ENCODE measurements at places on chromosomes 12 and 14. TPM values are rescaled to one million over a fixed set of nuclear protein-coding genes. Genes with fewer than 3 reads are reported as not detected.
A peak's percentile ranks its signal among the peaks of the same experiment; 100 is the strongest.

DNA sequence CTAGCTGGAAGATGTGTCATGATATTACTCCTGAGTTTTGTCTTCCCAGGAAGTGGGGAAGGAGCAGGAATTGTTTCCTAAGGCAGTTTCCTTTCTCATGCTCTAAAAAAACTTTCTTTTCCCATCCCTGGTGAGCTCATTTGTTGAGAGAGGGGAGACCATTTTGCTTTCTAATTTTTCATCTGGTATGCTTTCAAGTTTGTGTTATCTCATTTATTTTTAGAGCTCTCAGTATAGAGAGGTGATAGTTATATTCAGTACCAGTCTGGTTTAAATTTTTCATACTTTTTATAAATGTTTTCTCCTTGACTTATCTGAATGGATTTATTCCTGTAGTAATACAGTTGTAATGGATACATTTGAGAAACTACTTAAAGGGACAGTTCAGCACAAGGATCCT is 79.6 kb downstream of the FBXW8 start:
- DNase-seq, result no peak

DNA sequence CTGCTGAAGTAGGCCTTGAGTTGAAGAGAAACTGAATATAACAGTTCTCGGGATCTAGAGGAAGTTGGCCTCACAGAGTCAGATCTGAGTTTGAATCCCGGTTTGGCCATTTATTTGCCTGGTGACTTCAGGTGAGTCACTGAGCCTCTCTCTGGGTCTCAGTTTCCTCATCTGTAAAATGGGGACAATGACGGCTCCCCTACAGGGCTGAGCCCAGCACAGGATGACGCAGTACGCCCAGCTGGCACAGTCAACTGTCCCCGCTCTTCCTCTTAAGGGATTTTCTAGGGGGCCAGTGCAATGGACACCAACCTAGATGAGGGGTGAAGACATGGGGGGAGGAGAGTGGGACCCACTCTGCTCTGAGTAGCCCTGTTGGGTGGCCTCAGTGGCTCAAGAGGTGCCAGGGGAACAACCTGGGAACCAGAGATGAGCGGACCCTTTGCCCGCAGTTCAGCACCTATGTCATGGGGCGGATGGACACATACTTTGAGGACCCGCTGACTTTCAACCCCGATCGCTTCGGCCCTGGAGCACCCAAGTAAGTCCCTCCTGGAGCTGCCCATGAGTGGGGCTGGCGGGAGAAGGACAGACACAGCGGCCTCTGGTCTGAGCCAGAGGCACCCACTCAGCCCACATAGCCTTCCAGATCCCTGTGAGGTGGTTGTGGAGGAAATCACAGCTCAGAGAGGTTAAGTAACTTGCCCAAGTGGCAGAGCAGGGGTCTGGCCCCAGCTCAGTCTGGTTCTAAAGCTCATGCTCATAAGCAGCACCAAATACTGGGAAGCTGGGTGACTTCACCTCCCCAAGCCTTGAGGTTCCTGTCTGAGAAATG is 41.1 kb downstream of the CYP46A1 start:
- DNase-seq, result no peak

GRCh38 chr12:132364348-132364902 is 35.0 kb upstream of the GALNT9 start:
- DNase-seq, result no peak

- peak; percentile 20 for DNase-seq
These were observed 51.7 kb upstream of the KICS2 start for GRCh38 chr12:64273527-64274403.

The CREBL2 gene
- total RNA-seq, result 25.1 TPM

GRCh38 chr12:11706509-11707379 is 57.3 kb downstream of the ETV6 start:
- DNase-seq, result peak; percentile 32

- DNase-seq, result peak; percentile 74
These were observed 2.4 kb upstream of the NAB2 start for GRCh38 chr12:57086493-57087009.

GRCh38 chr12:56346675-56347074 is 8.0 kb downstream of the IL23A start:
- DNase-seq, result no peak

The KRT72 gene
- not detected for total RNA-seq

The NDRG2 gene
- not detected for total RNA-seq

The KCNMB4 gene
- 4.2 TPM for total RNA-seq

DNA sequence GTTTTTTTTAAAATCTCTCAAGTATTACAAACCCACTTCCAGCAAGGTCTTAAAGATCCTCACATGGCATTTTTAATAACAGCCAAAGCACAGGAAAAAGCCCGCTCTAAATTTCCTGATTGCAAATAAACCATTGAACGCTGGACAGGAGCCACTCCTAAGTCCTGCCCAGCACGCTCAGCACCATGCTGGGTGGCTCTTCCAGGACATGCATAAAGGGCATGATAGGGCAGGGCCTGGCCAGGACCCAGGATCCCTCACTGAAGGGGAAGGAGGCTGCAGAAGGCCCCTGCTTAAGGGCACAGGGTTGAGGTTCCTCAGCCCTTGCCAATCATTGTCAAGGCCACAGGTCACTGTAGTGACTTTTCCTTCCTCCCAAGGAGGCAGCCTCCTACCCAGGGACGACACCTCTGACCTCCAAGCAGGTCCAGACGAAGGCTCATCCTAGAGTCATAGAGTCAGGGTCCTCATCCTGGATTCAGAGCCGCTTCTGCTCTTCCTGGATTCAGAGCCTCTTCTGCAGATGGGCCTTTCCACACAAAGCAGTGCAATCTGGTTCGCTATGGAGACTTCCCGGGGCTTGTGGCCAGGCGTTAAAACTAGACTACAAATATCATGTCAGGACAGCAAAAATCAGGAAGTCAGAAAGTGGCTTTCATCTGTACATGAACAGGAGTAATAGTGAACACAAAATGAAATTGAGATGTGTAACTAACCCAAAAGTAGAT is 123.8 kb downstream of the GCH1 start:
- DNase-seq, result no peak

DNA sequence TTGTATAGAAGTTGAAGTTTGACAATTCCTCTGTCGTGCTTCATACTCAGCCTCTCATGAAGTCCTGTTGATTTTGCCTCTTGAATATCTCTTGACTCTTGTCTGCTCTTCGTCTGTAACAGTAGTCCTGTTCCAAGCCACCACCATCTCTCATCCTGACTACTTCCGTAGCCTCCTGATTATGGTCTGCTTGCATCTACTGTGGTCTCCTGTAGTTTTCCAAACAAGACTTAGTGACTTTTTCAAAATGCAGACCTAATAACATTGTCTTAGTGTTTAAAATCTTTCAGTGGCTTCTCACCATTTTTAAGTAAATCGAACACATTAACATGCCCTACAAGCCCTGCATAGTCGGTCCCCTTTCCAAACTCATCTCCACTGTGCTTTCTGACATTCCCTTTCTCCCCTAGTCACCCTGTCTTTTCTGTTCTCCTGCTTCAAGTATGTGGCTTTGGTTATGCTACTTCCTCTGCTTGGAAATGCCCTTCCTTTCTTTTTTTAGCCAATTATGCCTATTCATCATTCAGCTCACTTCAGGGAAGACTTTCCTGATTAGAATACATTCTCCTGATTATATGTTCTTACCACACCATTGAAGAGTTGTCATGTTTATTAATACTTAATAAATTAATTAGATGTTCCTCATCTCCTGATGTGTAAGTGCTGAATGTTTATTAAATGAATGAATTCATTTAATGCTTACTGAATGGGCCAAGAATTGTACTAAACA is 2.0 kb downstream of the SCYL2 start:
- DNase-seq, result peak; percentile 17

GRCh38 chr12:47121146-47121545 is 41.4 kb upstream of the AMIGO2 start:
- DNase-seq, result no peak

DNA sequence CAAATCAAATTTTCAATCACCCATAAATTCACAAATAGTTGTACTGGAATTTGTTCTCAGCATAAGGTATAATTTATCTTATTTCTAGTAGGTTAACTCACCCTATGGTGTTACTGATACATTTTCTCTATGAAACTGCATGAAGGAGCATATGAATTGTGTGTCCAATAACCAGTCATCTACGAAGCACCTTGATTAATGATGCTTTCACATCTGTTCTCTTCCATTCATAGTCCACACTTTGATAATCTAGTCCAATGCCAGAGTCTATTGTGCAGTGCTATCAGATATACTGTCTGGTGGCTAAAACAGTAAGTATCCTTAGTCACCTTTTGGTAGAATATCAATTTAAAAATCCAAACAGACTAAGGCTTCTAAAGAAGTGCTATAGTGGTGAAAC is 876.0 kb downstream of the RPS29 start:
- DNase-seq, result no peak

The YEATS4 gene
- total RNA-seq, result 10.8 TPM

DNA sequence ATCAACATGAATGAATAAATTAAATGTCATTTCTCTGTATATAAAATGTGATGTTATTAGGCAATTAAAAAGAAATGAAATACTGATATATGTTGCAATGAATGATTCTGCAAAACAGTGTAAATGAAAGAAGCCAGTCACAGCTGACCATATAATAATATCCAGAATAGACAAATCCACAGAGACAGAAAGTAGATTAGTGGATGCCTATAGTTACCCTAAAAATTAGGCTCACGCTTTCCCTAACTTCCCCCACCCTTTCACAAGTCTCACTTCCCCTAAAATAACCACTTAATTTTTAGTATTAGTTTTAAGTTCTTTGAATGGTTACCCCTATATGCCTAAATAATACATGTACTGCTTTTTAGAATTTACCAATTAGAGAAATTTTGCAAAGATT is 348.9 kb upstream of the FAR2 start:
- no peak for DNase-seq

- DNase-seq, result no peak
These were observed 8.2 kb upstream of the CGRRF1 start for GRCh38 chr14:54501480-54501879.

The CARMIL3 gene
- total RNA-seq, result not detected

DNA sequence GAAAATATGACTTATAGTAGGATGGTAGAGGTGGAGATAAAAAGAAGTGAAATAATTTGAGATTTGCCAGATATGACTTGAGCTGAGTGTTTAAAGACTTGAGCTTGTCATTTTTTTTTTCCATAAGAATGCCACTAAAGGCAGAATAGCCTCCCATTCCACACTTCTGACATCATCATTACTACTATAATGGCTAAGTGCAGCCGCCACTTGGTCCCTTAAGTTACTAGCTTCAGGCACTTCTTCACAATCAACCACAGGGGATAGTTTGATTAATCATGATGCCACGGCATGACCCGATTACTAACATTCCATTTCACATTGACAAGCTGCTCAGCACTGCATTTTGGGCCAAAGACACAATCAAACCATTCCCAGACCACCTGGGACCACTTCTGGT is 127.9 kb downstream of the EFCAB11 start:
- no peak for DNase-seq

GRCh38 chr12:19223018-19223417 is 93.5 kb downstream of the PLEKHA5 start:
- no peak for DNase-seq

GRCh38 chr14:61179061-61179690 is 102.0 kb downstream of the TMEM30B start:
- peak; percentile 12 for DNase-seq

DNA sequence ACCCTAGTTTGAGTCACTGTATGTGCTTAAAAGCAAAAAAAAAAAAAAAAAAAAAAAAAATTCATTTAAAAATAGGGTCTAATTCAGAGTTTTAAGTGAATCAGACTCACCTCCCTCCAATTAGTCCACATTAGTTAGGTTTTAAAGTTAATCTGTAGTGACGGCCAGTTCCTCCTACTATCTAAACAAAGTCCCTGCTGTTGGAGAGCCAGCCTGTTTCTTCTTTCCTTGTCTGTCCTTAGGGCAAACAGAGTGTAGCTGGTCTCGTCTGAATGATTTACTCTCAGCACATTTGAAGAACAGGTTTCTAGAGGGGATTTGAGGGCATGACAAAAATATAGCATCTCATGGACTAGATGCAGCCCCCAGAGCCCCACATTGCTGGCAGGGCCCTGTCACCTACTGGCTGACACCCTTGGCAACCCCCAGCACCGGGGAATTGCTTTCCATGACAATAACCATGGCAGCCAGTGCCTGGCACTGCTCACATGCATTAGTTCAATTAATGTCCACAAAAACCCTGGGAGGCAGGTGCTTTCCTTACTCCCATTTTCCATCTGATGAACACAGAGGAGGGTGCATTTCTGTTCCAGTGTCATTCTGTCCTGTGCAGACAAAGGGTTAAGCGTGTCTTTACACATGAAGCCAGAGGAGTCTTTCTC is 138.3 kb downstream of the PLXNC1 start:
- DNase-seq, result no peak

GRCh38 chr12:53652366-53652765 is 23.5 kb downstream of the ATP5MC2 start:
- peak; percentile 51 for DNase-seq

The GUCY2C gene
- not detected for total RNA-seq

GRCh38 chr12:49987625-49988303 is 15.0 kb downstream of the AQP6 start:
- DNase-seq, result no peak

The STYK1 gene
- 0.86 TPM for total RNA-seq

The VPS37B gene
- 26.4 TPM for total RNA-seq

The USP5 gene
- 91.5 TPM for total RNA-seq

The TRIAP1 gene
- total RNA-seq, result 18.7 TPM

- DNase-seq, result no peak
These were observed 4.8 kb downstream of the RASSF9 start for GRCh38 chr12:85831327-85831990.

GRCh38 chr14:101072531-101072930 is 169.0 kb upstream of the RTL1 start:
- no peak for DNase-seq

The TTC7B gene
- 25.8 TPM for total RNA-seq

GRCh38 chr14:93319958-93320357 is 12.9 kb downstream of the BTBD7 start:
- DNase-seq, result no peak

The CPNE6 gene
- not detected for total RNA-seq

DNA sequence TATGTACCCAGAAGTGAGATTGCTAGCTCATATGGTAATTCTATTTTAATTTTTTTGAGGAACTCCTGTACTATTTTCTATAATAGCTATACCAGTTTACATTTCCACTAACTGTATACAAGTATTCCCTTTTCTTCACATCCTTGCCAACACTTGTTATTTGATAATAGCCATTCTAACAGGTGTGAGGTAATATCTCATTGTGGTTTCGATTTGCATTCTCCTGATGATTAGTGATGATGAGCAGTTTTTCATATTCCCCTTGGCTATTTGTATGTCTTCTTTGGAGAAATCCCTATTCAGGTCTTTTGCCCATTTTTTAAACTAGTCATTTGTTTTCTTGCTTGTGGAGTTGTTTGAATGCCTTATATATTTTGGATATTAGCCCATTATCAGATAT is 121.3 kb downstream of the BBS10 start:
- DNase-seq, result no peak

The C12orf75 gene
- 302 TPM for total RNA-seq

The ZFHX2 gene
- under 0.01 TPM for total RNA-seq

GRCh38 chr14:64438181-64438841 is 27.0 kb upstream of the AKAP5 start:
- DNase-seq, result peak; percentile 86

DNA sequence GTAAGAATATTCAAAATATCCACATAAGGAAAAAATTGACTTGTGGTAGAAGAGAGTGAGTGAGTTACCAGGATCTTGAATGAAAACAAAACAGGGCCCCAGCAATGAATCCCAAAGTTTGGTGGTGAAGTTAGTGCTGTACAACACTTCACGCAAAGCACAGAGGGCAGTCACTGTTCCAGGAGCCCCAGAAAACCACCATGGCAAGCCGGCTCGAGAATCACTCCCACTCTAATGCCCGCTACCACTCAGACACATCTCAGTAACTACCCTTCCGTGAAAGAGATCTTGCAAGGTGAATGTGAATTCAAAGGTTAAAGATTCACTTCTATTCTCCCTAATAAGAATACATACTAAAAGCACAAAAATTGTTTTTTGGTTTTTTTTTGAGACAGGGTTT is 30.1 kb downstream of the CLIP1 start:
- DNase-seq, result no peak

The IL23A gene
- total RNA-seq, result not detected

Measured in fibroblast of villous mesenchyme (primary cell).